Mesenteric fat pad (tissue), 1 donor: ENCODE measurements at places on chromosomes 12 and 14. TPM values are rescaled to one million over a fixed set of nuclear protein-coding genes. Genes with fewer than 3 reads are reported as not detected.

DNA sequence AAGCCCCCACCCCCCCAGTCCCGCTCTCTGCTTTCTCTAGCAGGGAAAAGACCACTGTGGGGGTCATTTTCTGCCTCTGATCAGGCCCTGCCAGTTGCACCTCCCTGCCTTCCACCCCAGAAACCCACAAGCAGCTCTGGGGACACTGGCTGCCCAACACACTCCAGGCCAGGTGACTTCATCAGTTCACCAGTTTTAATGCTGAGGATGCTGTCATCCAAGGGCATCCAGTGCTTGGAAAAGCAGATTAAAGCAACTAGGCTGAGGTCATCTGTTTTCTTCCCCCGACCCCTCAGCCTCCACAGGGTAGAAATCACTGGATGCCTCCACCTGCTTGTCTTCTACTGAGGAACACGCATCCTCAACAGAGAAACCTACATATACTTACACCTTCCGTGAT is 282.4 kb downstream of the DPF3 start:
- no peak for DNase-seq

- no peak for DNase-seq
These were observed 5.7 kb upstream of the KRT5 start for GRCh38 chr12:52525661-52526499.

GRCh38 chr12:51626629-51627028 is 35.6 kb downstream of the SCN8A start:
- no peak for DNase-seq

GRCh38 chr14:70971560-70971959 is 64.3 kb downstream of the PCNX1 start:
- no peak for DNase-seq

DNA sequence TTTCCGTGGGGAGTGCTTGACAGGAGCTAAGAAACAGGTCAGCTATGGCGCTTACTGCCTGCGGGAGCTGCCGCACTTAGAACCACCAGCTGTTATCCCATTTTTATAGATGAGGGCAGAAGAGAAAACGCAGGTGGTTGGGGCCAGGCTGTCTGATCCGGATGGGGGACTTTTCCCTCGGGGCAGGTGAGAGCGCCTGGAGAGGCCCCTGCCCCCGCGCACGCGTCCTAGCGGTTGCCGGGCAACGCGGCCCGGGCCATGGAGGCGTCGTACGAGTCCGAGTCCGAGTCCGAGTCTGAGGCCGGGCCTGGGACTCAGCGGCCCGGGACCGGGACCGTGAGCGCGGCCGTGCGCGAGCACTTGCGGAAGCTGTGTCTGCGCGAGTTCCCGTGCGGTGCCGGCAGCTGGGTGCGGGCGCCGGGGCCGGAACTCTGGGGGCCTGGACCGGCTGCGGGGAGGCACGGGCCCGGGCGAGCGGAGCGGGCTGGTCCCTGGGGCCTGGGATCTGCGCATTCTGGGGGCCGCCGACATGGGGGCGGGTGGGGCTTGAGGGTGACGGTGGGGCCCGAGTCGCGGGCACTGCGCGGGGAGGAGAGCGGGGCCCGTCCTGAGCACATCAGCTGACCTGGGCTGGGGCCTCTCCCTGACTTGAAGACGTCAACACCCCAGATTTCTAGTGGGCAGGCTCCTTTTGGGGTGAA is at the start of gene LRRC43:
Gene LRRC43, plus strand, starts transcription at position 237 of the 701 bp plus-strand sequence. Its CDS starts 22 bp downstream, at position 259.
- DNase-seq: no peak

DNA sequence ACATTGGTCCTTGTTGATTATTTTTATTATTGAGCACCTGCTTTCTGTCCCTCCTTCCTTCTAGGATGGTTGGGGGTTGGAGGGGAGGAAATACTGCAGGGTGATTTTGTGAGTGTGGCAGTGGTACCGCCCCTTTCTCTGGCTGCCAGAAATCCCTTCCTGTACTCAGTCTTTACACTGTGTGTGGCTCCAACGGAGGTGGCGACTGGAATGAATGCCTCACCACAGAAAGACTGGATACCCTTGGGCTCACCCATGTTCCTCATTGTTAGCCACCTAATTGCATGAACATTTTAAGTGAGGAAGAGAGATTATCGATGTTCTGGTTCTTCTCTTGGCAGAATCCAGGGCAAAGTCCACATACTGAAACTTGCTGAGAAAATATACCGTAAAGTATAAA is 272.0 kb upstream of the E2F7 start:
- no peak for DNase-seq

- no peak for DNase-seq
These were observed 242.3 kb downstream of the NRXN3 start for GRCh38 chr14:78412475-78412874.

- DNase-seq: no peak
These were observed 16.3 kb upstream of the MLEC start for GRCh38 chr12:120670667-120671066.

DNA sequence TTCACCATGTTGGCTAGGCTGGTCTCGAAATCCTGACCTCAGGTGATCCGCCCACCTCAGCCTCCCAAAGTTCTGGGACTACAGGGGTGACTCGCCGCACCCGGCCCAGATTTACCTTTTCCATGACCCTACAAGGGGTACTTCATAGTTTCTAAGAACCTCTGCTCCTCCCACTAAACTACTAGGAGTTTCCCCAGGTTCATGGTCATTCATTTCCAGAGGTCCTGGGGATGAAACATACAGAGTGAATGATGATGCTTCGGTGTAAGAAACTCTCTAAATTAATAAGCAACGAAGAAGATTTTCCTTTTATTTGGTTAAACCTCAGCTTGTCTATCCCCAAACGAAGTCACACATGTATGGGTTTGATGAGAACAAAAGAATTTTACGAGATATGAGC is 56.9 kb downstream of the AMN start:
- DNase-seq: no peak

GRCh38 chr12:47078733-47079467 is 521 bp upstream of the PCED1B start:
- DNase-seq: no peak

DNA sequence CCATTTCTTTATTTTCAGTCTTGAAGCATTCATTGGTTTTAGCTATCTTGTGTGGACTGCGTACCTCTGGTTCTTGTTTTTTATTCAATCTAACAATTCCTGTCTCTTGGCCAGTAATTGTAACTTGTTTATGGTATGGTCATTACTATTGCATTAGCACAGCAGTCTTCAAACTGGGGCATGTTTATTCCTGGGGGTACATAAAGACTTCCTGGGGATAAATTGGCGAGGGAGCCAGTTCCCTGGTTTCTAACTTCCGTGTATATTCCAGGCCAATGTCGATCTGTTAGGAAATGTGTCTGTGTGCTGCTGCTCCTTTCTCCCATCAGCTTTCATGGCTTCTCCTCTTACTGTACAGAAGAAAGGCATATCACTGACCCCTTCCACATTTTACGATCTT is 13.7 kb upstream of the EVL start:
- no peak for DNase-seq

GRCh38 chr12:57370696-57371095 is 60.1 kb downstream of the R3HDM2 start:
- DNase-seq: no peak

DNA sequence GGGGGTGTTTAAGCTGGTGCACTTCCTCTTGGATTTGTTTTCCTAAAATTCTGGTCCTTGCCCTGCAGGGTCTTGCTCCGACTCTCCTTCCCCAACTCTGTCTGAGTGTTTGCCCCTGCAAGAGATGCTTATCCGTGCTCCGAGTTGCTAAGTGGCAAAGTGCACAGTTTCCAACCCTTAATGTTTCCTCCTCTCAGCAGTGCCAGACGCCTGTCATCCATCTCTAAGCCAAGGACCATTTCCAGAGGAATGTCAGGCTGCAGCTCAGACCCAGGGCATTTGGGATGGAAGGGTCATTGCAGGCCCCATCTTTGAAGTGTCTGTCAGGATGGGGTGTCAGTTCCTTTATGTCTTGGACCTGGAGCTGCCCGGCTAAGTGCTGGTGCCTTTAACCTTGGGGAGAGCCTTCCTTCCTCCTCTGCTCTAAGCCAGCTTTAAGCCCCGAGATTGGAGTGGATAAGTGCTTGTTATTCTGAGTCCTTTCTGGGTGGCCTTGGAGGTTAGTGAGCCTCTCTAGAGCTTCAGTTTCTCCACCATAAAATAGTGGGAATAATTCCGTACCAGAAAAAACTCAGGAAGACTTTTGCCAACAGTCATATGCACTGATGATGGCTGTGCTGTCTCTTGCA is 15.0 kb downstream of the WNT5B start:
- no peak for DNase-seq

DNA sequence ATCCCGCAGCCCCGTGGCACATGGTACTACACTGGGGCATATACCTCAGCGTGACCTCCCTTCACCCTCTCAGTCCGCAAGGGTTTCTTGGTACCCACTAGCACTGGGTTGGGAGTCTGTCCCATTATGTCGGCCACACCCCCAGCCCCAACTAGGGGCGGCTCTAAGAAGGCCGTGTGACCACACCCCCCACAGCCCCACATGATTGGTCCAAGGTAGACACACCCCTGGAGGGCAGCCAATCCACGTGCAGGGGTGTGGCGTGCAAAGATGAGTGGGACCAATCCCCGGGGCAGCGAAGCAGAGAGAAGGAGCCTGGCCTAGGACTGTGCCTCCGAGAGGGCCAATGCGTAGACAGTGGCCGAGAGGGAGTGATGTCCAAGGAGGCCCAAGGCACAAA is 34.6 kb upstream of the BEGAIN start:
- peak; percentile 76 for DNase-seq

Gene DENR
- total RNA-seq: 35.1 TPM

Gene TAS2R7
- not detected for total RNA-seq

Gene TMEM229B
- total RNA-seq: 1.7 TPM

Gene LPCAT3
- total RNA-seq: 60.1 TPM

Gene PSMA3
- total RNA-seq: 165 TPM

Gene TEX52
- not detected for total RNA-seq

Gene CEBPE
- not detected for total RNA-seq

Gene NOS1
- total RNA-seq: 0.10 TPM
